ENCODE measurements at places on chromosomes 5 and 9.

DNA sequence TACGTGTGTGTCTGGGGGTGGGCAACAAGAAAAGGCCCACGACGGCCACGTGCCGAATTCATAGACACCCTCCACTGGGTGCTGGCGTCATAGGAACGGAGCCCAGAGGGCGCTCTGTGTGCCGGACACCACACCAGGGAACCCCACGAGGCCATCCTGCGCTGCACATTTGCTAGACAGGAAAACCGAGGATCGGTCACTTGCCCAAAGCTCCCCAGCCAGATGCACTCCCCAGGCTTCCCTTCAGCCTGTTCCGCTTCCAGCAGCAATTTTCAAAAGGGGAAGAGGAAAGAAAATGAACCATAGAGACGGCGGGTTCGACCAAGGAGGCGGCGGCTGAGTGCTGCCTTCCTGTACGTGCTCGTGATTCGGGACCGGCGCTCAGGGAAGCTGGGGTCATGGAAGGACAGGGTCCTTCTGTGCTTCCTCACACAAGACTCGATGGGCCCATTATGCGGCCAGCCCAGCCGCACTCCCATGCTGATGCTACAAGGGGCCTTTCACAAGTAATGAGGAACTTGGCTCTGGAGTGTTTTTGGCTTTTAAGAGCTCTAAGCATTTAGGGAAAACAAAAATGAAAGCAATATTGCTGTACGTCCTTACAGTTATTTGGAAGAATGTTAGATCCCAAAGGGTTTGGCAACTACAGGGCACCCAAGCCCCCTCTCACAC is 124.6 kb upstream of the SARDH start:
- no peak for DNase-seq

DNA sequence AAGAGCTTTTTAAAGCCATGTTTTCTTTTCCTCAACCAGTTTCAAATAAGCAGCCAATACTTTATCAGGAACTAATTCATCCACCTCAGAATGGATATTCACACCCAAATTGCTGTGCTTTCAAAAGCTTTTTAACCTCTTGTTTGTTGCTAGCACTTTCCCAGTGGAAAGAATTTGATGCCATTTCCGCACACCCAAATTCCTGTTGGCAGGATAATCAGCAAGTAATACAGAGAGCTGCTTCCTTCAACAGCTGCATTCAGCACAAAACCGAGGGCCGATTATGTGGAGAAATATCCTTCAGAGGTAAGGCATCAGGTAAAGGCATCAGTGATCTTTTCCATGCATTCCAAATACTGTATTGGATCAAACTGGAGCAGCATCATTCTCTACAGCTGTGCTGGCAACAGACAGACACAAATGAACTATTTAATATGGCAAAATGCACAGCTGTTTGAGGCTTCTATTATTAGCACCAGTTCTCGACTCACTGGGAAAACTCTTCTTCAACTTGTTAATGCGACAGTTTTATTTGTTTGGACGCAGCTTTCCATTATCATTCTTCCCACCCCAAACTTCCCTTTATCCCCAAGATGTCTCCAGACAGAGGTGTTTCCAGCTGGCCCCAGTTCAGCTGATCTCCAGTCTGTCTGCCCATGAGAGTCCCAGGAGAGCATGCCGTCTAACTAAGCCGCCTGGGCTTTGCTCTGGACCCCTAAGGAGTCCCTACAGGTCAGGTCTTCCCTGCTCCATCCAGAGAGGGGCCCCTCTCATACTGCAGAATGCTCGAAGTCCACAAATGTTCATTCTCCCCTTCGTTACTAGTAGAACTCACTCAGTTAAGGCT is 22.2 kb upstream of the MGAT1 start:
- DNase-seq: no peak

DNA sequence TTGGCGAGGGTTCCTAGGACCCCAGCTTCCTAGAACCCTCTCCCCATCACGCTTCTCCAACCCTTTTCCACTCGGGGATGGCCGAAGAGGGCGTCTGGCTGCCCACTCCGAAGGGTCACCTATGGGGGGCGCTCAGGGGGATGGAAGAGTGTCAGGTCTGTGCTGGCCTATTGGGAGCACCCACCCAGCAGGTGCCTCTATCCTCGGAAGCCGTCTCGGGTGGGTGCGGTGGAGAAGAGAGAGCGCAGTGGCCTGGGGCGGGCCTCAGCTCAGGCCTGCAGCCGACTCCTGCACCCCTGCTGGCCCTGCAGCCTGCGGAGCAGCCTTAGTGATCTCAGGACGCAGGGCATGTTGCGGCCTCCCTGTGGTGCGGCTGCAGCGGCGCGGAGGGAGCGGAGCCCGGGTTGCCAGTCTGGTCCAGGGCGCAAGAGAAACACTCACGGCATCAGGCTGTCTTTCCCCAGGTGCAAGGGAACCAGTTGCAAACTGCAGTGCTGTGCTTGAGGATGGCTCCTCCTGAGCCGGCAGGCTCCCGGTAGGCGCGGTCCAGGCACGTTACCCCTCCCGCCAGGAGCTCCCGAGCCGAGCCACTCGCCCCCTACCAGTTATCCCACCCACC is 1.5 kb upstream of the IRX2 start:
- DNase-seq: no peak

DNA sequence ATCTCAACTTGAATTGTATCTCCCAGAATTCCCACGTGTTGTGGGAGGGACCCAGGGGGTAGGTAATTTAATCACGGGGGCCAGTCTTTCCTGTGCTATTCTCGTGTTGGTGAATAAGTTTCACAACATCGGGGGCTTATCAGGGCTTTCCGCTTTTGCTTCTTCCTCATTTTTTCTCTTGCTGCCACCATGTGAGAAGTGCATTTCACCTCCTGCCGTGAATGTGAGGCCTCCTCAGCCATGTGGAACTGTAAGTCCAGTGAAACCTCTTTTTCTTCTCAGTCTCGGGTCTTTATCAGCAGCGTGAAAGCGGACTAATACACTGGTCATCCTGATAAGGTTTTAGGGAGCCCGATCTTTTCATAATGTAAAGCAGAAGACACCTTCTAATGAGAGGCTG is 687.0 kb upstream of the FTMT start:
- no peak for DNase-seq

GRCh38 chr9:89311346-89312221 is 589 bp downstream of the CKS2 start:
- peak; percentile 14 for DNase-seq

DNA sequence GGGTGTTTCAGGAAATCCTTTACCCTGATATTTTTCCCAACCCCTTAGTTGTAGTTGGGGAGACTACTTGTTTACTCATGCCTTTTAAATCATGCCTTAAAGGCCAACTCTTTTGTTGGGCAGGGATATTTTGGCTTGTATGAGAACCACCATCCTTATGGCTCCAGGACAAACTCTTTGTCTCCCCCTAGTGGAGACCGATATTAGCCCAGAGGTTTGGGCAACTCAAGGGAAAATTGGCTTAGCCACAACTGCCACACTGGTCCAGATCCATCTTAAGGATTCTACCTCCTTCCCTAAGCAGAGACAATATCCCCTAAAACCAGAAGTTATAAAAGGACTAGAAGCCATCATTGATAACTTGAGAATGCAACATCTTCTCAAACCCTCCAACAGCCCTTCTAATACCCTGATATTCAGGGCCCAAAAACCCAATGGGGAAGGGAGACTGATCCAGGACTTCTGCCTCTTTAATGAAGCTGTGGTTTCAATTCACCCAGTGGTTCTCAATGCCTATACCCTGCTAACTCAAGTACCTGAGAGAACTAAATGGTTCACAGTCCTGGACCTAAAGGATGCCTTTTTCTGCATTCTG is 100.9 kb upstream of the HCN1 start:
- no peak for DNase-seq

DNA sequence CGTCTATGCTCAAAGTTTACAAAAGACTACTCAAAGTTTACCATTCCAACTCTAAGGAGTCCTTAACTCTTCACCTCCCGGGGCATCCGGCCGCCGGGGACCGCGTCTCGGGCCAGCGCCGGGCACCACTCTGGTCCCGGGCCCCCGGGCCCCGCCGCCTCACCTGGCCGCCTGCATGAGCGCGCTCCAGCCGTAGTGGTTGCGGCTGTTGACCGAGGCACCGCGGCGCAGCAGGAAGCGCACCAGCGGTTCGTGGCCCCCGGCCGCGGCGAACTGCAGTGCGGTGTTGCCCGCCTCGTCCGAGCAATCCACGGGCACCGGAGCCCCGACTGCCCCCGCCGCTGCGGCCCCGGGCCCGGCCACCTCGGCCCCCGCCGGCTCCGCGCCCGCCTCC is 388 bp downstream of the ANKS6 start:
- DNase-seq: peak; percentile 27

DNA sequence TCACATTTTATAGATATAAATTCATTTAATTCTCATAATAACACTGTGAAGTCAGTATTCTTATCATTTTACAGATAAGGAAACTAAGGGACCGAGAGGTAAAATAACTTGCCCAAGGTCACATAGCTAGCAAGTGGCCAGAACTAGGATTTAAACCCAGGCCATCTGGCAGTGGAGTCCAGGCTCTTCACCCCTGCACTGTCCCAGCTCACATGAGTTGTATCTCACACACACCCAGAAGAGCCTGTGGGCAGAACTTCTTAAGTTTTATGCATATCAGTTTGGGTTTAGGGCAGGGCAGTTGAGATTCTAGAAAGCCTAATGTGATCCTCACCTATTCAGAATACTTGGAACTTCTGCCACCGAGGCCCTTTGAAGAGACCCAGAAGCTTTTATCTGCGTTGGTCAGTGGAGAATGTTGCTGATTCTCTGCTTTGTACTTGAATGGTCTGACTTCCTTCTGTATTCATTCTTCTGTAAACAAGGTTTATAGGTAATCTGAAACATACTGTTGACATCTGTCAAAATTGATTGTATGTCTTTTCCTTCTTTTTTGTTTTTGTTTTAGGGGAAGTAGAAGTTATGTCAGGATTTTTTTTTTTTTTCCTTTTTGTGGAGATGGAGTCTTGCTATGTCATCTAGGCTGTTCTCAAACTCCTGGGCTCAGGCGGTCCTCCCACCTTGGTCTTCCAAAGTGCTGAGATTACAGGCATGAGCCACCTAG is 75.8 kb downstream of the KIAA1958 start:
- no peak for DNase-seq

GRCh38 chr9:120982836-120983235 is 56.2 kb upstream of the TRAF1 start:
- DNase-seq: no peak

DNA sequence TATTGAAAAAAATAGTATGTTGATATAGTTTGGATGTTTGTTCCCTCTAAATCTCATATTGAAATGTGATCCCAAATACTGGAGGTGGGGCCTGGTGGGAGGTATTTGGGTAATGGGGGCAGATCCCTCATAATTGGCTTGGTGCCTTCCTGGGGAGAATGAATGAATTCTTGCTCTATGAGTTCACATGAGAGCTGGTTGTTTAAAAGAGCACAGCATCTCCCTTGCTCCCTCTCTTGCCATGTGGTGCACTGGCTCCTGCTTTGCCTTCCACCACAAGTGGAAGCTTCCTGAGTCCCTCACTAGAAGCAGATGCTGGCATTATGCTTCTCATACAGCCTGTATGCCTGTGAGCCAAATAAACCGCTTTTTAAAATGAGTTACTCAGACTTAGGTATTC is 154.8 kb downstream of the ADAMTS6 start:
- DNase-seq: peak; percentile 1

DNA sequence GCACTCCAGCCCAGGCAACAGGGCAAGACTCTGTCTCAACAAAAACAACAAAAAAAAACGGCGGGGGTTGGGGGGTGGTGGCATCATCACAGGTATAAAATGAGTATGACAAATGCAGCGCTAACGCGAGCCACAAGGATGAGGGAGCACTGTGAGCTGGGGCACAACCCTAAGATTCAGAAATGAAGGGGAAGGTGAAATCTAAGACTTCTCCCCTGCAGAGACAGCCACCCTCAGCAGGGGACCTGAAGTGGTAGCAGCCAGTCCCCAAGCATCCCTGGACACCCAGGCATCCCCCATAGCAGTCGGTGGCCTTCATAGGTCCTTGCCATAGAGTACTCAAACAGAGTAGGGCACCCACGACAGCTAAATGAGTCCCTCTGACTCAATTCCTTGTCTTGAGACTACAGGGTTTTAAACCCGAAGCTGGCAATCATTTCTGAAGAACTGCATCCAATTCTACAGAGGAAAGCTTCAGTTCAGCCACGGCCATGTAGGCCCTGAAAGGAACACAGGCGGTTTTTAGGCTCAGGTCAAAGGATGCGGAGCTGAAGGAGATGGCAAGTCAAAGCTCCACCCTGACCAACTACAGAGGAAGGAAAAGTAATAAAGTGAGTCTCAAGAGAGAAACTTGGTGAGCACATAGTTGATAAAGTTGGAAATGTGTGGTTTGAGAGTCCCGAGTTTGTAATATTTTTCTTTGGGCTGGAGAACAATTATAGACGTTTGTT is 50.3 kb downstream of the MYO10 start:
- no peak for DNase-seq

DNA sequence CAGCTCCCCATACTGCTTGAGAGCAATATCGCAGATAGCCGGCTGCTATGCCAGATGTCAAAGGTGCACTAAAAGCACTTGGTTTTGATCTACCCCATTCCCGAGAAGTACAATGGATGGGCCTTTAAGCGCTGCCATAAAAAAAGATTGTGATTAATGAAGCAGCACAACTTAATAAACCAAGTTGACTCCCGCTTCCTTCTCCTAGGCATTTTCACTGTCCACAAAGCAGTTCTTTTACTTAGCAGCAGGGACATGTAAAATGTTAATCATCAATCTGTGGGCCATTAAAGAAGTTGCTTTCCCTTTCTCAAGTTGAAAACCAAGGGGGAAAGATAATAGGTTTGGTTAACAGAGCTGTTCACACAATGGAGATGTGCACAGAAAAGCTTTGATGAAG is 176.4 kb downstream of the TRPM6 start:
- DNase-seq: no peak

DNA sequence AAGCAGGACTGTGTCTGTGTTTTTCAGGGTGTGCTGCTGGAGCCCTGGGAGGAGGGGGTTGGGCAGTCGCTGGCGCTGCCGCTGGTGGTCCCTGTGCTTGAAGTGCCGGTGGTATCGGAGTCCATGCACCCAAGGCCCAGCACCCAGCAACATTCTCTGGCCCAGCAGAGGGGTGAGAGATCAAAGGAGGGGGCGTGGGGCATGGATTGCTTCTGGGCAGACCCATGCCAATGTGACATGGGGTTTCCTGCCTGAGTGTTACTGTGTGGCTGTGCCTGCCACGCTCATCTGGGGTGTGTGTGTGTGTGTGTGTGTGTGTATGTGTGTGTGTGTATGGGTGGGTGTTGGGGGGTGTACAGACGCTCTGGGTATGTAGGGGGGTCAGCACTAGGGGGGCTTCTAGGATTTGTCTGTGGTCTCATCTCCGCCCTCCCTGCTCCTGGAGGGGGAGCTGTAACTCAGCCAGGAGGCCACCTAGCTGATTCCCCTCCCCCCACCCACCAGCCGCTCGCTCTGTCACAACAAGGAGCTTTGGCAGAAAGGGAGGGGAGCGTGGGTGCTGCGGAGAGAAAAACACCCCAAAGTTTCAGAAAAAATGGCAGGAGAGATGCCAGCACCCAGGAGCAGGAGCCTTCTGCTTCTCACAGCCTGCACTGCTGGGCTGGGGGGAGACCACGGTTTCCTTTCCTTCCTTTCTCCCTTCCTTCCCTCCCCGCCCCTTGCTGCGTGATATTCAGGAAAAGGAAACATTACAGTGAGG is 35.9 kb upstream of the HSPA9 start:
- no peak for DNase-seq
